ENCODE measurements at places on chromosomes 13 and 19.

GRCh38 chr13:28220166-28220565 lies 81.8 kb downstream of the PAN3 start:
- no peak for DNase-seq

GRCh38 chr19:30450835-30451321 lies 78.7 kb downstream of the ZNF536 start:
- DNase-seq: no peak

DNA sequence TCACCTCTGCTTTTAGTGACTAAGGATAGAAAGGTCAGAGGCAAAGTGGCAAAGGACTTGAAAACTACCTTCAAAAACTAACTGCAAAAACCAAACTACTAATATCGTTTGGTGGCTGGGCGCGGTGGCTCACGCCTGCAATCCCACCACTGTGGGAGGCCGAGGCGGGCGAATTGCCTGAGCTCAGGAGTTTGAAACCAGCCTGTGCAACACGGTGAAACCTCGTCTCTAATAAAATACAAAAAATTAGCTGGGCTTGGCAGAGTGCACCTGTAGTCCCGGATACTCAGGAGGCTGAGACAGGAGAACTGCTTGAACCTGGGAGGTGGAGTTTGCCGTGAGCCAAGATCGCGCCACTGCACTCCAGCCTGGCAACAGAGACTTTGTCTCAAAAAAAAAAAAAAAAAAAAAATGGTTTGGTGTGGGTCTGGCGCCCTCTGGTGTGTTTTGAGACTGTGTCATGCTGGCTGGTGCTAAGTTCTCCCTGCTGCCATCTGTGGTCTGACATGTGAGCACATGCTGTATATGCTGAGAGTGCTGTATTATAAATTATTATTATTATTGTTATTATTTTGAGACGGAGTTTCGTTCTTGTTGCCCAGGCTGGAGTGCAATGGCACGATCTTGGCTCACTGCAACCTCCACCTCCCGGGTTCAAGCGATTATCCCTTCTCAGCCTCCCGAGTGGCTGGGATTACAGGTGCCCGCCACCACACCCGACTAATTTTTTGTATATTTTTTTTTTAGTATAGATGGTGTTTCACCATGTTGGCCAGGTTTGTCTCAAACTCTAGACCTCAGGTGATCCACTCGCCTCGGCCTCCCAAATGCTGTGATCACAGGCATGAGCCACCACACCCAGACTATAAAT lies 36.0 kb upstream of the RNF17 start:
- DNase-seq: no peak

DNA sequence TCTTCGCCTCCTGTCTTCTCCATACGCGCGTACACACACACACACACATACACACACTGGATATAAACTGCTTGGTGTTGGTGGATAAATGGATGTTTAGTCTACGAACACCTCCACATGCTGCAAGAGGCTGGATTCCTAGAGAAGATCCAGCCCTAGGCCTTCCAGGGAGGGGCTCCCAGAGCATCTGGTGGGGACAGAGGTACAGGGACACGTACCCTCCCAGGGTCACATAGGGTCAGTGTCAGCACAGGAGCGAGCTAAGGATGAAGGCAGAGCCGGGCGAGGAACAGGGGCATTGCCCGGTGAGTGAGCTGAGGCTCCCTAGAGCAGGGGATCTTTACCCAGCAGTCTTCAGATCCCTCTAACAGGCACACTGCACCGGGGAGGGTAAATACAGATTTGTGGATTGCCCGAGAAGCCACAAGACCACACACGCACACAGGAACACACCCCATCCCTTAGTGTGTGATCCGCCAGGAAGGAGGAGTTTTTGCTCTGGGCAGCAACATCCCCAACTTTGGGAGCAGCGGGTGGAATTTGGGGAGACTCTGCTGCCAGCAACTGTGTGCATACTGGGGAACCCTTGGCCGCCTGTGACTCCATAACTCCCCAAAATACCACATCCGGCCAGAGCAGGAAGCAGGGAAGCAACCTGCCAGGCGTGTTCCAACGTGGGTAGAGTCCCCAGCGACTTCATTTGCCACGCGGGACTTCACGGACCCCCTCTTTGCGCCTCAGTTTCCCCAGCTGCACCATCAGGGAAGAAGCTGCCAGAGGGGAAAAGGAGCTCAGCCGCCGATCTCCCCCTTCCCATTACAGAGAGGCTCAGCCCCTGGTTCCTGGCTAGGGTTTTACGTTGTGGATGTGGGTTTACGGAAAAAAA lies 5.8 kb upstream of the TLE2 start:
- no peak for DNase-seq

DNA sequence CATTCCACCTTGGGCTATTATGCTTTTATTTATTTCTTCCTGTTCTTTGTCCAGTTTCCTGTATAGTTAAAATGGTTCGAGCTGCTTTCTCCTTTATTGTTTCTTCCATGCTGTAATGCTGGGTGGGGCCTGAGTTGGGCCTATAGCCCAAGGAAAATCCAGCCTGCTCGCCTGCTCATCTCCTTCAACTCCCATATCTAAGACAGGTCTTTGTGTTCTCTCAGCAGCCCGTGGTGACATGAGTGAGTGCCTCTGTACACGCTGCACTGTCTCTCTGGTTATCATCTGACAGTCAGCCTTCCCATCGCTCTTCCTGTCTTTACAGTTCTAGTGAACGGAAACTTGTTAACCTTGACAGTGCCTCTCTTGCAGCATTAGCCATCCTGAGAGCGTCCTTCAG lies 221.9 kb upstream of the SLC10A2 start:
- no peak for DNase-seq

DNA sequence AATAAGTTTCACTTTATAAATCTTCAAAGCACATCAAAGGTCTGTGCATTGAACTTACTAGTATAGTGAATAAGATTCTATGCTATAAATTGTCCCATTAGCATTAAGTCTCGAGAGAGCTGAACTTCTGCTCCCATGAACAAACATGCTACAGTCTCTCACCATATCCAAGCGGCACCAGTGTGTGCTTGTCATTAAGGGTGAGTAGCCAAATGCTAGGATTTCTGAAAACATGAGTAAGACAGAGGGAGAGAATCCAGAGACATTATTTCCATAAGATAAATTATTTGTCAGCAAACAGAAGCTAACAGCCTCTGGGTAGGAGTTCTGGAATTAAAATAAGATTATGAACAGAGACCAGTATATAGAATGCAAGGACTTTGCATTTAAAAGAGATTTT lies 2882.5 kb downstream of the PCDH9 start:
- DNase-seq: no peak

DNA sequence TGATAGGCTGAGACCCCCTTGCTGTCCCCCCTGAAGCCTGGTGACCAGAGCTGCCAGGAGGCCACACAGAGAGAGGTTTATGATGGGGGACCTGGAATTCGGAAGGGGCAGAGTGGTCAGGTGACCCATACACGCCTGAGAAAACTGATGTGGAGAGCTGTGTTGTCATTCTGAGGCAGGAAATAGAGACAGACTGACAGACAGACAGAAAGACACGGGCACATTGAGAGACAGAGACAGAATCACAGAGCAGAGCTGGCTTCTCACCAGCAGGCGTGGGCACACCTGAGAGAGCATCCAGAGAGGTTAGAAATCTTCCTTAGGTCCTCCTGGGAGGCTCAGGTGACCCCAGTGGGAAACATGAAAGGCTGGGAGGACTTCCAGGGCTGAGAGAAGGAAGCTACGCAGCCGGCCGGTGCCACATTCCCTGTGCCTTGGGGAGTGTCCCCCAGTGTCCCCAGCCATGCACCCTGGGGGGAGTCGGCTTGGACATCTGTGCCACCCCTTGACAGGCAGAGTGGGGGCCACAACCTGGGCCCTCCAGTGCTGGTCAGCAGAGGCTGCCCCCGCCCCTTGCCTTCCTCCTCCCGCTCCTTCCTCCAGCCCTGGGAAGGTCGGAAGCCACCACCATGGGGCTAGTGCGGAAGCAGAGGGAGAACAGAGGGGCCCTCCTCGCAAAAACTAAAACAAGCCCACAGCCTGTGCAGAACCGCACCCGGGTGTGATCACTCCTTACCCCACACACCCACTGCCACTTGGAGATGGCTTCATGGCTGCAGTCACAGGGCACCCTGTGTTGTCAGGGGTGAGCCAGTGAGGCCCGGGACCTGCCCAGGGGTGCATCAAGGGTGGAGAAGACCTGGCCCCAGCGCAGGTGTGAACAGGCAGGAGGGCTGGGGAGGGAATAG lies 2.2 kb downstream of the FFAR1 start:
- no peak for DNase-seq

DNA sequence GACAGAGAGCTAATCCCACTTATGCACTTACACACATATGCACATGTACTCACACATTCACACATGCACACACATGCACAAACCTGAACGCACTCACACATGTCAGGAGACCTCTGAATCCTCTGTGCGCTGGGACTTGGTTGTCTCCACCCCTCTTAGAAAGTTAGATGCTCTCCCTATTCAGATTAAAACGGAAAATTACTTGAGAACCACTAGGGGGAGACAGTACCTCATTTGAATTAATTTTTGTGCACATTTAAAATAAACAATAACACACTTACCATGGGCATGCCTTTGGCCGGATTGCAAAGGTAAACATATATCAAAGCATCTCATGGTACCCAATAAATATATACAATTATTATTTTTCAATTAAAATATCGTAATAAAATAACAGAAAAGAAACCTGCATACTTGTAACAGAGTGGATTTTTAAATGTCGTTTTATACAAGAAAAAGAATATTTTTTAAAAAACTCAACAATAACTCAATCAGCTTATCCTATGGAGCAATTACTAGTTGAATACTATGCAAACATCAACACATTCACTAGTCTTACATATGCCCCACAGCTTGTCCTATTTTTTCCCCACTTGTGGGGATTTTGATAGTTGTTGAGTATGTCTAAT lies 9.5 kb upstream of the LILRB4 start:
- DNase-seq: no peak

DNA sequence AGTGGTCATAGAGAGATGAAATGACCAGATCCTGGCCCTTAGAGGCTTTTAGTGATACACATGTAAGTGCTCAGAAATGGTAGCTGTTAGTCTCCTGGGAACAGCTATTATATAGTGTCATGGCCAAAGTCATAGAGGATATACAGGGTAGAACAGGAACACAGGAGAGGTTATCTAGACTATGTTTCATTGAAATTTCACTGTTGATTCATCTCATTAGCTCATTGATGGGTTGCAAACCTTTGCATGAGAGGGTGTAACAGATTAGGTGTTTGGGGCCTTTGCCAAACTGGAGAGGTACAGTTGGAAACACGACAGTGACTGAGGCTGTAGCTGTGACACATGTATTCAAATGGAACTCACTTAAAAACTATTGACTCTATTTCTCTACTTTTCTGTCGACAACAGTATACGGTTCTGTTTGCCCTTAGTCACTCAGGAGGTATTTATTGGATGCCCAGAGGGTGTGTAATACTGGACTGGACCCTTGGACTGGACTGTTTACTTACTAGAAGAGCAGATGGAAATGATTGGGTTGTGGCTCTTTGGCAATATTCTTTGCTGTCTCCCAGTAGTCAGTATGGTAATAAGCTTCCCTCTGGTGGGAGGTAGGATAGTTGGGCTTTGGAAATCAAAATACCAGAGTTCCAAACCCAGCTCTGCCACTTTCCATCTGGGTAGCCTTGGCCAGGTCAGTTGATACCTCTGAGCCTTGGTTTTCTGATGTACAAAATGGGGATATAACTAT lies 29.8 kb downstream of the ARHGAP35 start:
- no peak for DNase-seq

DNA sequence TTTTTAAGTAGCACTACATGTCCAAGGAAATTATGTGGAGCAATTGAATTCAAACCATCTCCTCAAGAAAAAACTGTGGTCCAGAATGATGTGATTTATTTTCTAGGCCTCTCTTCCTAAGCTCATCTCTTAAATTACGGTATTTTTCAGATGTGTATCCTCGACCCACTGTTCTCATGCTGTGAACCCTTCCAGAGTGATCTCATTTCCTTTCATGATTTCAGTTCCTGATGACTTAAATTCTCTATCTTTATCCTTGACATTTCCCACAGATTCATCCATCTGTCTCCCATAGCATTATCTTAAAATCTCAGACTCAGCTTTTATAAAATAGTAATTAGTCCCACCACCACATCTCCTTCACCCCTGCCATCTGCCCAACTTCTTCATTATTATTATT lies 117.6 kb upstream of the SPRY2 start:
- no peak for DNase-seq

GRCh38 chr13:75787249-75787928 lies 151.3 kb downstream of the LMO7 start:
- no peak for DNase-seq

GRCh38 chr13:20121159-20121525 lies 39.7 kb downstream of the GJA3 start:
- no peak for DNase-seq

DNA sequence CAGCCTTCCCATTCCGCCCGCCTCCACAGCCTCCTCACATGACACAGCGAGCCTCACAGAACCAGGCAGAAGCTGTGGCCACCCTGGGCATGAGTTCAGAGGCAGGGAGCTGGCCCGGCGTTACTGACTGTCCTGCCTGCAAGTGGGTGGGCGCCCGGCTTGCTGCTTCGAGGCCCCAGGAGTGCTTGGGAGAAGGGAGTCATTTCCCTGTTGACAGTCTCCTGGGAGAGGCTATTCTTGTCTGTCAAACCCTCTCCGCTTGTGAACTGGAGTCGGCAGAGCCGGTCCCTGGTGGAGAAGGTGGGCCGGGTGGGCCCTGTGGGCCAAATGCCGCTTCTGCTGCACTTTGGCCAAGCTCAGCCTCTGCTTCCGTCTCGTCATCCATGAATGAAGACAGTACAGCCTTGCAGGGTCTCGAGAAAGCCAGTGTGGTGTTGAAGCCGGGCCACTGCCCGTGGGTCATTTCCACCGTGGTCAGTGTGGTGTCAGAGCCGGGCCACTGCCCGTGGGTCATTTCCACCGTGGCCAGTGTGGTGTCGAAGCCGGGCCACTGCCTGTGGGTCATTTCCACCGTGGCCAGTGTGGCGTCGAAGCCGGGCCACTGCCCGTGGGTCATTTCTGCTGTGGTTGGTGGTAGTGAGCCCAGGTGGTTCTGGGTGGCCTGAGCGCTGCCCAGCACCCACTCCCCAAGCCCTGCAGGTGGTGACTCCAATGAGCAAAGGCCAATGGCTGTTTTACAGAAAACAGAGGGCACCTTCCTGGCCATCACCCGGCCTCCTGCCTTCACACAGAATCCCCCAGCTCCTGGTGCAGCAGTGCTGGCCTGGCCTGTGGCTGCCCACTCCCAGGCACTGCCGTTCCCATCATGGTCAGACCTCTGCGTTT lies 13.5 kb upstream of the F7 start:
- no peak for DNase-seq

DNA sequence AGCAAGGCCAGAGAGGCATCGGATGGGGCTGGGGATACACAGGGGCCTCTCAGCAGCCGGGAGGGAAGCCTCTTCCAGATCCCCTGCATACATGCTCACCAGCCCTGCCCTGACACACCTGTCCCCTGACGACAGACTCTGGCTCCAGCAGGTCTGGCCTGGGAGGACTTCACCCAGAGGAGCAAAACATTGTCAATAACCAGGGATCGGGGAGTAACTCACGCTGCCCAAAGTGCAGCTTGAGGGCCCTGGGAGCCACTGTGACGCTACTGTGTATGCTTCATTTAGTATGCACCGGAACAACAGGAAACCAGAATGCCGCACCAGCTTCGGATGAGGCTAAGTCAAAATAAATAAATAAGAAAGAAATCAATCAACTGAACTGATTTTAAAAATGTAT lies 12.4 kb upstream of the CD22 start:
- no peak for DNase-seq

GRCh38 chr19:4455719-4456475 lies 1.7 kb downstream of the UBXN6 start:
- no peak for DNase-seq

GRCh38 chr13:43558939-43559338 lies 227.8 kb downstream of the ENOX1 start:
- DNase-seq: no peak

GRCh38 chr13:32622827-32623226 lies 36.6 kb downstream of the PDS5B start:
- no peak for DNase-seq

Data from anterior cingulate cortex (tissue), 58 donors.